ENCODE measurements at places on chromosomes 7 and 10. TPM values are rescaled to one million over a fixed set of nuclear protein-coding genes. Genes with fewer than 3 reads are reported as not detected.

PNLIPRP2 gene
- total RNA-seq = 1.1 TPM

ZNF398 gene
- total RNA-seq = 11.6 TPM

C10orf67 gene
- not detected for total RNA-seq

NPSR1 gene
- not detected for total RNA-seq

PDLIM1 gene
- total RNA-seq = 200 TPM

FAM221A gene
- total RNA-seq = 6.2 TPM

SPDYE5 gene
- total RNA-seq = not detected

COL13A1 gene
- total RNA-seq = not detected

ABCC2 gene
- total RNA-seq = 2.8 TPM

ANKRD16 gene
- total RNA-seq = 4.8 TPM

SPRN gene
- total RNA-seq = not detected

MRLN gene
- total RNA-seq = not detected

HTR5A gene
- not detected for total RNA-seq

LAMB1 gene
- total RNA-seq = 421 TPM

AKR1C1 gene
- total RNA-seq = 593 TPM

POLR2J3 gene
- total RNA-seq = 23.5 TPM

BAIAP2L1 gene
- total RNA-seq = 4.6 TPM

ZNF425 gene
- total RNA-seq = 0.64 TPM

BICC1 gene
- total RNA-seq = 17.0 TPM

ANKRD1 gene
- total RNA-seq = 1.6 TPM

CALHM1 gene
- total RNA-seq = not detected

NEBL gene
- total RNA-seq = 0.80 TPM

ZNF655 gene
- total RNA-seq = 78.2 TPM

CYP26C1 gene
- total RNA-seq = 0.22 TPM

CH25H gene
- 4.8 TPM for total RNA-seq

RAMP3 gene
- total RNA-seq = 49.2 TPM

NPFFR1 gene
- not detected for total RNA-seq

SEMA3D gene
- 1.9 TPM for total RNA-seq

OR6V1 gene
- total RNA-seq = not detected

GJC3 gene
- 0.61 TPM for total RNA-seq

COMTD1 gene
- total RNA-seq = 19.6 TPM

CNPY1 gene
- total RNA-seq = not detected

CCL24 gene
- not detected for total RNA-seq

ACSL5 gene
- 41.9 TPM for total RNA-seq

OPALIN gene
- total RNA-seq = not detected

ARL3 gene
- total RNA-seq = 5.7 TPM

IGF2BP3 gene
- total RNA-seq = 1.2 TPM

ANKRD7 gene
- total RNA-seq = not detected

UFSP1 gene
- 5.1 TPM for total RNA-seq

SERPINE1 gene
- 130 TPM for total RNA-seq

SPDYE9 gene
- total RNA-seq = not detected

NRAP gene
- total RNA-seq = 0.06 TPM

ZNF239 gene
- 5.5 TPM for total RNA-seq
